Upper lobe of left lung (tissue), 6 donors: ENCODE measurements at places on chromosomes 2 and 18. TPM values are rescaled to one million over a fixed set of nuclear protein-coding genes. Genes with fewer than 3 reads are reported as not detected.

GRCh38 chr2:18708203-18708715, 118.9 kb upstream of the NT5C1B start:
- DNase-seq = no peak

KLHL41 gene
- 1.7 TPM for total RNA-seq

AFF3 gene
- total RNA-seq = 85.8 TPM

ECEL1 gene
- total RNA-seq = not detected

DNA sequence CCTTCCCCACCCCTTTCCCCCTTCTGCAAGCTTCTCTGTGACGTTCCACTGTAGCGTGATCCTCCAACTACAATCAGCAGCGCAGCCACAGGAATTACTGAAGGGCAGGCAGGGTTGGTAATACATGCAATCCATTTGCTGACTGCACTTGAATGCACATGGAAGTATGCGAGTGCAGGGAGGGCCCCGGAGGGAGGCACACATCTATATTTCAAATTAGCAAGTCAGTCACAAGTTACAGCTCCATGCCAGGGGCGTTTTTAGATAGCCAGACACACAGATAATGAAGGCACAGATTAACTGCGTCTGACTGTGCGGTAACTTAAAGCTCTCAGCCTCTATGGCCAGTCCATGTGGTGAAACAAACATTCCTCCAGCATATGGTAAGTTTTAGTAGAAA, 209.2 kb upstream of the GATA6 start:
- DNase-seq = no peak

GRCh38 chr2:200356321-200356720, 49.8 kb downstream of the SPATS2L start:
- DNase-seq = no peak

- DNase-seq = no peak
Measured at GRCh38 chr18:46466234-46467160, 190.5 kb downstream of the LOXHD1 start.

DNA sequence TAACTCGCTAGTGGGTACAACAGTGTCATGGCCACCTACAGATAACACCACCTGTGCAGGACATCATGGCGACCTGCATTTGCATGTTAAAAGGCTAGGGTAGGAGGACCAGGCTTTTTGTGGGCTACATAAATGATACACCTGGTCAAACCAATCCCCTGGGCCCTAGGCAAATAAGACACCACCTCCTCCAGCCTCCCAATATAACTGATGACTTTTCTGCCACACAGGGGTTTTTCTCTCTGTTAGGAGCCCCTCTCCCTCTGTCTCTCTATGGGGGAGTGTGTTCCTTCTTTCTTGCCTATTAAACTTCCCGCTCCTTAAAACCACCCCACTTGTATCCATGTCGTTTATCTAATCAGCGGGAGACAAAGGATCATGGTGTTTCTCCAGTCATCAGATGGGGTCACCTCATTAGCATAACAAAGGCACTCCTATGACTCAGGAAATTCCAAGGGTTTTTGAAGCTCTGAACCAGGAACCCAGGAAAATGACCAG, 10.8 kb upstream of the BUB1 start:
- DNase-seq = no peak
